ENCODE measurements at places on chromosomes 13 and 19.

- no peak for DNase-seq
Observed at GRCh38 chr19:5641171-5641570, 18.3 kb downstream of the SAFB start.

GRCh38 chr13:34046457-34046856, 228.5 kb downstream of the RFC3 start:
- DNase-seq, result no peak

- peak; percentile 87 for DNase-seq
Observed at GRCh38 chr13:44259045-44260027, 114.3 kb upstream of the SERP2 start.

DNA sequence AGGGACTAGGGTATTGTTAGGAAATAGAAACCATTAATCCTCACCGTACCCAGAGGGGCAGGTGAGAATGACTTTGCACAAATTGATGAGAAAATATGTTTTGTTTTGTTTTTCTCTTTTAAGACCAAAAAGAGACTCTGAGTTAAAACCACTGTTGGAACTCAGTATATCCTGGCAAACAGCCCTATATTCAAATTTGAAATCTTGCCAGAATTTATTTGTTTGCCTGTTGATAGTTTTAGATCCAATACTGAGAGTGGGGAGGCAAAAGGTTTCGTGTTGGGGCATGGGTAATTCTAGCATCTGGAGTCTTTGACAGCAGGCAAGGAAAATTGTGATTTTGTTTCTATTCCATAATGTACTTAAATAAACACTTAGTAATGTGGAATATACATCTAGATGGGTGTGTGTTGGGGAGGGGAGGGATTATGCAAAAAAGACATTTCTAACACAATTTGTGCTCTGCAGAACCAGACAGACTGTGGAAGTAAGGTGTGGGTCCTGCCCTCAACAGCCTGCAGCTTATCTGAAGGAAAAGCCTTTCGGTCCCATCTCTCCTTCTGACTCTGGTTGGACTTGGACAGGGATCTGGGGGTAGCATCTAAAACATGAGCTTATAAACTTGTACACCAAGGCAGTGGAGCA, 190.7 kb downstream of the OXGR1 start:
- no peak for DNase-seq

GRCh38 chr13:59261928-59262488, 901.7 kb downstream of the DIAPH3 start:
- DNase-seq, result no peak

GRCh38 chr13:45681113-45681512, 21.0 kb upstream of the CBY2 start:
- no peak for DNase-seq

DNA sequence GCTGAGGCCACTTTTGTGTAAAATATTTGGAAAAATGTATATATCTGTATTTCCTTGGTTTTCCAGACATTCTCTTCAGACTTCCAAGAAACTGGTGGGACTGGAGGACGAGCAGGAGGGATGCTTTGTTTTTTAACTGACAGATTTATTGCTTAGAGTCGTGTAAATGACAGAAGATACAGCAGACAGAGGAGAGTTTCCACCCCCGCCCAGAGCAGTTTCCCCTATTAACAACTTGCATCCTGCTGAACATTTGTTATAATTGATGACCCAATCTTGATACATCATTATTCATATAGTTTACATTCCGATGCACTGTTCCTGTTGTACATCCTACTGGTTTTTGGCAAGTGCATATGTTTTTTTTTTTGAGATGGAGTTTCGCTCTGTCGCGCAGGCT, 7.1 kb upstream of the DOCK6 start:
- DNase-seq, result no peak

DNA sequence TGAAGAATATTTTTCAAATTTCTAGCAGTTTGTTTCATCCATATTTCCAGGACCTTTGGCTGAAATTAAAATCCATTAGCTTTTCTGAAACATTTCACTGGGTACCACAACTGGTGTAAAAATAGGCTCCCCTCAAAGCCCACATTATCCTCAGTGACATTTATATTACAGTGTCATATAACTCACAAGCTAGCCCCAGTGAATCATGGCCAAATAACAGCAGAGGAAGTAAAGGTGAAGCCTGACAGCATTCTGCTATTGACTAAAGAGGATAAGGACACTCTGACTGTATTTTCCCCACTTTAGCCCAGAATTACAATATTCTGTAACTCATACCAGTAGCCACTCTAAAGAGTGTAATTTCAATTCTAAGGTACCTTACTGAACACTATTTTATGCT, 21.9 kb downstream of the KCTD12 start:
- DNase-seq, result no peak

GRCh38 chr19:11261971-11262839, at the start of gene DOCK6:
Gene DOCK6, minus strand, starts transcription at chr19:11262524. Its CDS starts 84 bp downstream, at chr19:11262440.
- DNase-seq, result peak; percentile 52

- DNase-seq, result no peak
Observed at GRCh38 chr13:35797244-35797643, 320.8 kb upstream of the MAB21L1 start.

GRCh38 chr13:22789916-22790315, 390.9 kb upstream of the SGCG start:
- DNase-seq, result no peak

GRCh38 chr19:45182758-45183157, 4.2 kb downstream of the BLOC1S3 start:
- DNase-seq, result no peak

DNA sequence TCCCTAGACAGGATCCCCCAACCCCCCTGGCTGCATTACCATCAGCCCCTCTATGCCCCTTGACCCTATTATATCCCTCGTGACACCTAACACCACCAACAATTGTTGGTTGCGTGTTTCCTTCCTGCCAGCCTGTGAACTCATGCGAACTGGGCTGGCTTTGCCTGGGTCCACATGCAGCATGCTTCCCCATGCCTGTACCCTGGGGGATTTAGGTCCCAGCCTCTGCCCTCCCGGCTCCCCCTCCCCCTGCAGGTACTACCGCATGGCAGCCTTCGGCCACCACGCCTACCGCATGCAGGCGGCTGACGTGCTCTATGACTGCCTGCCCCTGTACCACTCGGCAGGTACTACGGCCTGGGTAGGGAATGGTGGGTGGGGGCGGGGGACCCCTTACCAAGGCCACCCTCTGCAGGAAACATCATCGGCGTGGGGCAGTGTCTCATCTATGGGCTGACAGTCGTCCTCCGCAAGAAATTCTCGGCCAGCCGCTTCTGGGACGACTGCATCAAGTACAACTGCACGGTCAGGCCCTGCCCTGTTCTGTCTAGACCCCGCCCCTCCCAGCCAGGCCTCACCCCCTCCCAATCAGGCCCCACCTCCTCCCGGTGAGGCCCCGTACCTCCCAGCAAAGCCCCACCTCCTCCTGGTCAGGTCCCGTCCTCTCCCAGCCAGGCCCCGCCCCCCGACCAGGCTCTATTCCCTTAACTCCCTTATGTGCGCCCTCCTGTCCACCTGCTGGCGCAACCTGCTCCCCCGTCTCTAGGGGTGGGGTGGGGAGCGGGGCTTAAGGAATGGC, 18.5 kb downstream of the SLC27A1 start:
- peak; percentile 92 for DNase-seq

GRCh38 chr13:60431108-60431700, 34.2 kb downstream of the TDRD3 start:
- no peak for DNase-seq

- no peak for DNase-seq
Observed at GRCh38 chr19:46975011-46975924, 44.4 kb upstream of the NPAS1 start.

DNA sequence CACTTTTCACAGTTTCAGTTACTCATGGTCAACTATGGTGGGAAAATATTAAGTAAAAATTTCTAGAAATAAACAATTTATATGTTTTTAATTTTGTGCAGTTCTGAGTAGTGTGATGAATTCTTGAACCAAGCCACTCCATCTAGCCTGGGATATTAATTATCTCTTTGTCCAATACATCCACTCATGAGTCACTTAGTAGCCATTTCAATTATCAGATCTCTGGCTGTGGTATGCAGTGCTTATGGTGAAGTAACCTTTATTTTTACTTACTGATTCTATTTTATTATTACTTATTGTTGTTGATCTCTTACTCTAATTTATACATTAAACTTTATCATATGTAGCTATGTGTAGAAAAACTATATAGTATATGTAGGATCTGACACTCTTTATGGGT, 128.9 kb upstream of the KLHL1 start:
- no peak for DNase-seq

DNA sequence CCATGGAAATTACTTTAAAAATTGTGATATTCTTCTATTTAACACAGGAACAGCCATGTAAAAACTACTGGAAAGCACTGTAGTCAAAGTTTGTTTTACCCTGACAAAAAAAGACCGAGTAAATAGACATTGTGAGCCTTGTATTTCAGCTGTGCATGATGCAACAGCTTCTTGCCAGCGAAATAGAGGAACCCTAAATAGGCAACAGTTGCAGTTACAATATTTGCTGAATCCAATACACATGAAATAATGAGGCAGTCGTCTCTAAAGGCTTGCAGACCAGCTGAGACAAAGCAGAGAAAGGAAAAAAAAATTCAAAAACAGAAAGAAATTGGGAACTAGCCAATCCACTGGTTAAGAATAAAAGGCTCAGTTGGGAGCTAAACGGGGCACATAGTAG, 1001.1 kb downstream of the OLFM4 start:
- DNase-seq, result no peak

- no peak for DNase-seq
Observed at GRCh38 chr13:35876601-35877000, 254.6 kb downstream of the DCLK1 start.

DNA sequence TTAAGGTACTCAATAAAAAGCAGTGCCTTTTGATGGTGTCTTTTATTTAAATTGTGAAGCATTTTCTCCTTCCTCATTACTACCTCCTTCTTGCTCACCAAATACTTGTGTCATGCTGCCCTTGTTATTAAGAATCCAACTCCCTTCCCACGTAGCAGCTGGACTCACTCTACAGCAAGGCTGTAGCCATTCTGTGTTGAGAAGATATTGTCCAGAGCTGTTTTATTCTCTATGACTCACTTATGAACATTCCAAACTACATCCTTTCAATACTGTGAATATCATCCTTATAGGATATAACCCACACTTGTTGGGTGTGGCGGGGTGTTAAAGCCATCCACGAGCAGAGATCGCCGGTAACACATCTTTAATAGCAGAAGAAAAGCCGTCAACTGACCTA, 1671.5 kb upstream of the SLC10A2 start:
- no peak for DNase-seq

GRCh38 chr13:31895691-31896090, 135.9 kb upstream of the FRY start:
- DNase-seq, result no peak

- DNase-seq, result peak; percentile 73
Observed at GRCh38 chr19:51552996-51553725, 17.9 kb upstream of the ZNF175 start.

- DNase-seq, result no peak
Observed at GRCh38 chr13:76708138-76708688, 178.0 kb downstream of the KCTD12 start.

DNA sequence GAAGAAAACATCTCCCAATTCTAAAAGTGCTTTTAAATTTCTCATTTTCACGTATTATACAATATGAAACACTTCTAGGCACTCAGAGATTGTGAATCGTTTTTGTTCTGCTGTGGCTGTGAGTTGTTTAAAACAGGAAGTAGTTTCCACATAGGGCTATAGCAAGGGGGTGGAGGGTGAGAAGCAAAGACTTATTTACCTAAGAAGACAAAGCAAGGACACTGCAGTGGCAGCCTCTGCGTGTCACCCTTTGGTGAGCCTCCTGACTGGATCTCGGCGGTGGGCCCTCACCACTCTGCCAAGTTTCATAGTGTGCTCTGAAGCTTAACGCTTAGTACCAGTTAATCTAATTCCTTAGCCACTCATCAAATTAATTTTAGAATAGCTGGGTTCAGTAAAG, 56.8 kb downstream of the TNFSF13B start:
- DNase-seq, result no peak

GRCh38 chr13:103839460-103839859, 773.2 kb upstream of the SLC10A2 start:
- DNase-seq, result no peak

DNA sequence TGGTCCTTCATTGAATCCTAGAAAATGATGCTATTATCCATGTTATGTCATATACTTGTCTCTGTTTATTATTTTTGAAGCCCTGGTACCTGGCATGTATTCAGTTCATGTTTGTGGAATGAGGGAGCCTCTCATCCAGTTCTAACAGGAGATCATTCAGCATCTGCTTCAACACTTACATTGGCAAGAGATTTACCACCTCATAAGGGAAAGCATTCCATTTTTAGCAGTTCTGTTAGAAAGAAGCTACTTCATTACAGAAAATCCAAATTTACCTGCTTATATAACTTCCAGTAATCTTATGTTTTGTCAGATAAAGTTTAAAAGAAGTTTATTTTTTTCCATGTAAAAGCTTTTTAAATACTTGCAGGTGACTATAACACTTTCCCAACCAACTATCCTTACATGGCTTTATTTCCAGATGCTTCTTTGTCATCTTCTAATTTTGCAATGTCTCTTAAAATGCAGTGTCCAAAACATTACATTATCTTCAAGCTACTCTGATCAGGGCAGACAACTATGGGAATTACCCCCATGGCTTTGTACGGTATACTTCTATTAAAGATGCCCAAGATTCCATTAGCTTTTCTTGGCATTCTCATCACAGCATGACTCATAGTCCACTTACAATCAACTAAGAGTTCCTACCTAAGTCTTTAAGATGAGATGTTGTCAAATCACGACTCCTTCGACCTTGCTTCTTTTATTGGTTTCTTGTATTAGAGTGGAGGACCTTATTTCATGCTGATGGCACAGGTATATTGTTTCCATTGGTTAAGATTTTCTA, 262.1 kb downstream of the PCDH9 start:
- no peak for DNase-seq

- DNase-seq, result no peak
Observed at GRCh38 chr13:29136341-29136740, 316.2 kb downstream of the MTUS2 start.

GRCh38 chr13:109412283-109412901, 374.0 kb downstream of the IRS2 start:
- DNase-seq, result no peak

DNA sequence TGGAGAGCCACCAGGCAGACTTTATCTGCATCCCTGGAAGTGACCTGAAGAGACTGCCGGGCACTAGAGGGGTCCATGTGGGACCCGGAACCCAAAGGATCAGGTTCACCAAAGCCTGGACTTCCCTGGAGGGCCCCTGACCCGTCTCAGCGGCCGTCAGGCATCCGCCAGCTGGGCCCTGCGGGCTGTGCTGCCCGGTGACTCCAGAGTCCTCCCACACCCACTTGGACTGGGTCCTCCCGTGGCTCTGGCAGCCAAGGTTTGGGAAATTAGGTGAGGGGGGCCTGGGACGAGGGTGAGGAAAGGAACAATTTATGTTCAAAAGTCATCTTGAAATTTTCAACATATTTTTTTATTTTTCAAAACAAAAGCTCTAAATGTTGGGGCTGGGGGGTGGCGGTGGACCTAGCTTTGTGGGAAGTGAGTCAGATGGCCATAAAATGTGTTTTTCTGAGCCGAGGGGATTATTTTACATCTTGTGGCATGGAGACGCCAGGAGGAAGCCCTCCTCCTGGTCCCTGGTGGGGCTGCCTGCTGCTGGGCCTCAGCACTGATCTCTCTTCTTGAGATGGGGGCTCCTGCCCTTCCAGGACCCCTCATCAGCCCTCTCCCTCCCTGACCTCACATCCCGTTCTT, 20.2 kb downstream of the CEBPA start:
- DNase-seq, result no peak

- no peak for DNase-seq
Observed at GRCh38 chr19:38337360-38337653, 1.7 kb downstream of the CATSPERG start.

GRCh38 chr13:93023929-93024328, 202.7 kb upstream of the GPC6 start:
- DNase-seq, result no peak

- DNase-seq, result no peak
Observed at GRCh38 chr13:64083396-64083795, 2667.7 kb upstream of the PCDH20 start.

- peak; percentile 66 for DNase-seq
Observed at GRCh38 chr19:10431943-10432735, 11.8 kb downstream of the PDE4A start.
